ENCODE measurements at places on chromosomes 16 and 17.

DNA sequence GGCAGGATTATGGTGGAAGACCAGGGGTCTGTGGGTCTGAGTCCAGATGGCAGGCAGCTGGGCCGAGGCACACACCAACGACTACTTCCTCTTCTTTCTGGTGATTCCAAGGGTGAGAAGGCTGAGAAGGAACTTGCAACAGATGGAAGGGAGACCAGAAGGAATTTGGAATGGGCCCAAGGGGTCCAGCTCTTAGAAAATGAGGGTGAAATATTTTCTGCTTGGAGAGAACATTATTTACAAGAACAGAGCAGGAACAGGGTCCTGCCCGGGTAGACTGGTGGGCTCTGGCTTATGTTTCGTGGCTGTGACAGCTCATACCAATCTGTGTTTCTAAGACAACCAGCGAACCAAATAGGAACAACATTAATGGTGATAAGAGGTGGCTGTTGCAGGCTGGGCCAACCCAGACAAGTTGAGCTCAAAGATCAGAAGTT, 36.6 kb downstream of the CCDC42 start:
- no peak for DNase-seq

- DNase-seq = no peak
Measured at GRCh38 chr17:49349541-49349940, 12.5 kb downstream of the ZNF652 start.

DNA sequence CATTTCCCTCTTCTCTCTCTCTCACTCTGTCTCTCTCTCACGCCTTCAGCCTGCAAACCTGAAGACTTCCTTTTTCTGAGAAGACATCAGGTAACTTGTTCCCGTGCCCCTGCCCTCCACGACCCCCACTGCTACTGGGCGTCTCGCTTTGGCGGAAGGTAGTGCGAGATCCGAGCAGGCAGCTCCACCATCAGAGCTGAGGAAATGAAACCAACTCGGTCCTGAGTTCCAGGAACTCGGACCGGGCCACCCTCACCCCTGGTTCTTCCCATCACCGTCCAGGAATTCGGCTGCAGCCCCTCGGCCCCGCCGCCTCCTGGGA, 585 bp downstream of the MLKL start:
- DNase-seq = no peak

DNA sequence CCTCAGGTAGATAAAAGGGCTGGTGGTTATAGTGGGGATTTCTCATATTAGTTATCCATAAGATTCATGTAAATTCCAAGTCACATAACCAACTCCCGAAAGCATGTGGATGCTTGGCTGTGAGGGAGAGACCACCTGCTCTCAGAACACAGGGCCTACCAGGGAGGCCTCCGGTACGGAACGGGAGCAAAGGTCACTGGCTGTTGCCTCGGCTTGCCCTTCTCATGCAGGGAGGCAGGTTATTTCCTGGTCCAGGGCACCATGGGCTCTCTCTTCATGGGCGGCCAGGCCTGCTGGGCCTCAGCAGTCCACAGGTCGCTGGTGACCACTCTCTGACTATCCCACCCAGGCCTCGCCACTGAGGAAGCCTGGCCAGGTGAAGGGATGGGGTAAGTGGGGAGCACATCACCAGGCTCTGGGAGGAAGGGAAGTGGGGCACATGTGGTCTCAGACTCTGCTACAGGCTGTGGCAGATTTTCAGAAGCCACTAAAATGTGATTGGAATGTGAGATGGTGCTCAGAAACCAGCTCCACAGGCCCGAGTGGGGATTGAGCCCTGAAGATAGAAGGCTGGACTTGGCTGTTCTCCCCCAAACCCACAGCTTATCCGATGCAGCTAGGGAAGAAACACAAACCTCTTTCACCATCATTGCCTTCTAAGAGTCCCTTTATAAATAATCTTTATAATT, 45.4 kb downstream of the HNF1B start:
- DNase-seq = no peak

DNA sequence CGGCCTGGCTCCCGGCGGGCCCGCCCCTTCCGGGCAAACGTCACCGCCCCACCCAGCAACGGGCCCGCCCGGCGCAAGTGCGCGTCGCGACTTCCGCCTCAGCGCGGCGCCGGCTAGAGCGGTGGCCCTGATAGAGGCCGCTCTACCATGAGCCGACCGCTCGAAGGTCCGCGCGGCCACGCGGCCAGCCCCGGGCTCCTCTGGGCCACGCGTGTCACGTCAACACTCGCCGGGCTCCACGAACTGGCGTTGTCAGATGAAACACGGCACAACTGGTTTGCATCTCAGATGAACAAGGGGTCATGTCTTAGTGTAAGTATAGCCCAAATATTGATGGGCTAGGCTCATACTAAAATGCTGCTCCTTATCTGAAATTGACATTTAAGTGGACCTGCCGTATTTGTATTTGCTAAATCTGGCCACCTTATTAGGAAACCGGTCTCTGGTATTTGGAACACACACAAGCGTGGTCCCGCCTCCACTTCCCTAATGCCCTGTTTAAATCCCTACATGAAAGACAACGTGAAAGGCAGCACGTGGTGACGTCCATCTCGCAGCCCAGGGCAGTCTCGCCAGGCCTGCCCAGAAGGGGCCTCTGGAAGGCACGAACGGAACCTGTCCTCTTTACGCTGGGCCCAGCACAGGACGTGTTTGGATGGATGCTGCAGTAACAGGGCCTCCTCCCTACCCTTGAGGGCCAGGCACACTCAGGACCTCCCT, at the start of gene ZNF598:
Gene ZNF598 (minus strand): TSS at position 31 of the 720 bp plus-strand sequence.
- peak; percentile 59 for DNase-seq

DNA sequence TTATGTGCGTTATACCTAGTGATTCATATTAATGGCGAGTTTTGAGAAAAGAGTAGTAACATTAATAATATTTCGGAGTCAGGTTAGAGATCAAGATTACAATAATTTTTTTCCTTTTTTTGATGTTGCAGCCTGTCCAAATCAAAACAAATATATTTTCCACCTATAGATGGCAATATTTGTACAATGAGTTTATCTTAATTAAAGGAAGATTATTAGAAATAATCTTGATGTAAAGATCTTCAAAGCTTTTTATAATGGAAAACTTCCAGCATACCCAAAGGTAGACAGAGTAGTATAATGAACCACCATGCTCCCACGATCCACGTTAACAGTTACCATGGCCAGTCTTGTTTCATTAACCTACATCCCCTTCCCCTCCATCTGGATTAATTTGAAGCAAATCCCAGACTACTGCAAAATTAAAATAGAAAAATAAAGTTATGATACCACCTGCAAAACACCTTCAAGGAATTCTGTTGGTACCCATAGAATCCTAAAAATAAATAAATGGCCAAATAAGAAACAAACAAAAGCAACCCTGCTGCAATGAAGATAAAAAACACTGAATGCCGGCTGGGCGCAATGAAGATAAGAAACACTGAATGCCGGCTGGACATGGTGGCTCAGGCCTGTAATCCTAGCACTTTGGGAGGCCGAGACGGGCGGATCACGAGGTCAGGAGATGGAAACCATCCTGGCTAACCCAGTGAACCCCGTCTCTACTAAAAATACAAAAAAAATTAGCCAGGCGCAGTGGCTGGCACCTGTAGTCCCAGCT, 46.5 kb upstream of the GINS3 start:
- no peak for DNase-seq

GRCh38 chr17:67353161-67353560, 13.2 kb downstream of the PSMD12 start:
- no peak for DNase-seq

DNA sequence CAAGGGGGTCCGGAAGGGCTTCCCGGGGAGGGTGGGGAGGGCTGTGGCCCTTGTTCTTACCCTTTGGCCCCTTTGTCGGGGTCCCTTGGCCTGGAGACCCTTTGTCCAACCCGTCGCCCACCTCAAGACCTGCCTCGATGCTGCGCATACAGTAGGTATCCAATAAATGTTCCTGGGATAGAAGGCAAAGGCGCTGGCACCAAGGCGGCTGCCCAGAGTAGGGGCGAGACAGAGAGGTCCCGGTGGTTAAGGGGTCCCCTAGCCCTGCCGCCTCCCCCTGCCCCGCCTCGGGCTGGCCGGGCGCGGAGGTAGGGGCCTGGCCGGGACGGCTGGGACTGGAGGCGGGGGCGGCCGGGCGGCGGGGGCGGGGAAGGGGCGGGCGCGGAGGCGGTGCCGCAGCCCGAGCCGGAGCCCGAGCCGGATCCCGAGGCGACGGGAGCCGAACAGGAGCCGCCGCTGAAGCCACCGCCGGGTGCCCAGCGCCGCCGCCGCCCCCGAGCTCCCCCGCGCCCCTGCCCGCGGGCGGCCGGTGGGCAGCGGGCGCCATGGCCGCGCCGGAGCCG, at the start of gene NHERF2:
Gene NHERF2 (plus strand): TSS at position 442 of the 563 bp plus-strand sequence. CDS start 104 bp downstream, at position 546.
- DNase-seq = no peak

DNA sequence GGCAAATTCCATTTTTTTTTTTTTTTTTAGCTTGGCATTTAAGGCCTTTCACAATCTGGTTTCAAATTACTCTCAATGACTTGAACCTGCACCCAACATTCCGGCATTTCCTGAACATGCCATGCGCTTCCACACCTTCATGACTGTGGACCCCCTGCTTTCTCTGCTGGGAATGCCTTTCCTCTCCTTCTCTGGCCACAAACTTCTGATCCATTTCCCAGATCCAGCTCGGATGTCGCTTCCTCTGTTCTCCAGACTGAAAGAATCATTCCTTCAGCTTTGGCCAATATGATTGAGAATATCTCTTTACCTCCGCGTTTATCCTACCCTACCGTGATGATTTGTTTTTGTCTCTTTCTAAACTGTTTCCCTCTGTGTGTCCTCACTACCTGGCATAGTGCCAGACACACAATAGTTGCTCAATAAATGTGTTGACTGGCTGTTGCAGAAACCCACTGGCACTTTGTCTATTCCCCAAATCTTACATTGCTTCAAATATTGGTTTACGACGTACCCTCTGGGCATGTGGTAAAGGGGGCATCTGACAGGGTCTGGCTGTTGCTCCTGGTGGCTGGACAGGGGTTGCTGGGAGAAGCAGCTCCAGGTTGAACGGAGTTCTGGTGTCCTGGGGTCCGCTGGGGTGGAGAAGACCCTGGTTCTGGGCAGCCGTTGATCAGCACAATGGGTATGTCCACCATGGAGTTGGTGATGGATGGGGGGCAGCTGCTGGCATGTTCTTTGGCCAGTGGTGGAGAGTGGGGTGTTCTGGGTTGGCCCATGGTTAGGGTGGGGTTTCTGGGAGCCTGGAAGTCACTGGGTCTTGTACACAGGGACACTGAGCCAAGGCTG, 14.7 kb downstream of the TNS4 start:
- DNase-seq = no peak

DNA sequence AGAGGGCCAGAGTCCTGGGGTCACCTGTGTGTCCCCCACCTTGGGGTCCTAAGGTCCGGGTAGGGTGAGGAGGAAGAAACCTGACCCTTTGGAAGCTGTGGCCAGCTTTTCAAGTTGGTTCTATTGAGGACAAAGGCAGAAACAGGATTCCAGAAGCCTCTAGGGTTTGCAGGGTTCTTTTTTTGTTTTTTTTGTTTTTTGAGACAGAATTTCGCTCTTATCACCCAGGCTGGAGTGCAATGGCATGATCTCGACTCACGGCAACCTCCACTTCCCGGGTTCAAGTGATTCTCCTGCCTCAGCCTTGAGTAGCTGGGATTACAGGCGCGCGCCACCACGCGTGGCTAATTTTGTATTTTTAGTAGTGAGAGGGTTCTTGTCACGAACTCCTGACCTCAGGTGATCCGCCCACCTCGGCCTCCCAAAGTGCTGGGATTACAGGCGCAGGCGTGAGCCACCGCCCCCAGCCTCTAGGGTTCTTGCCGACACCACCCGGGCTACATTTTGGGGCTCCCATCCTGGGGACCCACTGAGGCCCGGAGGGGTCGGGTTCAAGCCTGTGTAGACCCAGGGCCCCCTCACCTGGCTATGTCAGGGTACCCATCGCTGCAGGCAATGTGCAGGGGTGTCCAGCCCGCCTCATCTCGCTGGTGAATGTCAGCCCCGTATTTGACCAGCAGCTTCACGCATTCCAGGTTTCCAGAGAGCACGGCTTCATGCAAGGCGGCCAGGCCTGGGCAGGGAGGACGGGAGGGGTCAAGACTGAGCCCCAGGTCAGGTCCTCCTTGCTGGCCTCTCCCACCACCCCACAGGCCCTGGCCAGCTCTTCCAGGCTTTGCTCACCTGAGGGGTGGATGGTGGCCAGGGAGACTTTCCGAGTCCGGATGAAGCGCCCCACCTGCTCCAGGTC, 674 bp downstream of the PPP1R27 start:
- no peak for DNase-seq

GRCh38 chr16:54813778-54814177, 116.9 kb upstream of the IRX5 start:
- DNase-seq = no peak

- DNase-seq = no peak
Measured at GRCh38 chr16:50457979-50458491, 89.2 kb upstream of the BRD7 start.

DNA sequence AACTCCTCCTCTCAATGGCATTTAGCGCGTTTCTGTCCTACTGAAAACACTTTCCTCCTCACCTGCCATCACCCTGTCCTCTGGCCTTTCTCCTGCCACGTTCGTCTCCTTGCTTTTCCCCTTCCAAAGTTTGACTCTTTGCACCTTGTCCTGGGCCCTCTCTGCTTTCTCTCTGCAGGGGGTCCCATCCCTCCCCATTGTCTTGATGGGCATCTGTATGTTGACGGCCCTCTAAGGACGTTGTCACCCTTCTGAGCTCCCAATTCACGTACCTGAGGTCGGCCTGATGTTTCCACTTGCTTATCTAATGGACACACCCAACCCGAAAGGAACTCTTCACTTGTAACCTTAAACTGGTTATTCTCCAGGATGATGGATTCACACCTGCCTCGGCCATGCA, 170.4 kb downstream of the WSCD1 start:
- DNase-seq = no peak

DNA sequence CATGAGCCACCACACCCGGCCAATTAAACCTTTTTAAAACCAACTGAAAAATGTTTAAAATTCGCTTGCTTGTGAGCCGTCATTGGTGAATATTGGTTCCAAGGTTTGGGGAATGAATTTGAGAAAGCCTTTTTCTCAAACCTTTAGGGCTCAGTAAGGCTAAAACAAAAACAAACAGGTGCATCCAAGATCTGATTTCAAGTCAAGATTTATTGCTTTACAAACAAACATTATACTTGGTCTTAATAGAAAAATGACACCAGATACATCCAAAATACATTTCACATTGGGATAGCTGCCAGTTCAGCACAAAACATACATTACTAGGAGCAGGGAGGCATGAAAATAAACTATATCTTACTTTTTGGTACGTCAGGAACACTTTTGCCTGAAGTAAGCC, 5.4 kb downstream of the C17orf58 start:
- DNase-seq = no peak

DNA sequence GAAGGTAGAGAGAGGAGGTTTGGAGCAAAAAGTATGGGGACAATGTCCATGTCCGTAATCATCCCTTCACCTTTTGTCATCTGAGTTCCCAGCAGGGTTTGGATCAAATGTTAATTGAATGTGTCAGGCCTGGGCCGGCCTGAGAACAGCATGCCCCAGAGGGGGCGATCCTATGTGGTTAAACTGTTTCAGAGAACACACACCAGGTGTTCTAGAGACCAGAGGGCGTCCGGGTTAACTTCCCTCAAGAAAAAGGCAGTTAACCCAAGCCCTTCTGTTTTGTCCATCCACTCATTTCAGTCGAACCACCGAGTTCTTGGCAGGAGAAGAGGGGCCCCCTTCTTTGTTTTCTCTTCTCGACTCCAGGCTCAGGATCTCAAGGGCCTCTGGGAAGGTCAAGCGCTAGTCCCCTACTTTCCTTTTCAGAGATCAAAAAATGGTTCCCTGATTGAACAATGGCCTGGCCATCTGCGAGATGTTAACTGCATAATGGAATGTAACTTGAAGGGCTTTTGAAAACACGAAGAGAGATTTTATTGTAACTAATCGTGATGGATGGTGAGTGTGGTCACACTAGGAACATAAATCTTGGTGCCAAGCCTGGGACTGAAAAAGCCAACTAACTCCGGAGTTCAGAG, 142.5 kb downstream of the IRX3 start:
- DNase-seq = no peak

All from NCI-H2107 (cell line).